HT1080 (cell line): ENCODE measurements at places on chromosomes 6 and 20.
A peak's percentile ranks its signal among the peaks of the same experiment; 100 is the strongest.

DNA sequence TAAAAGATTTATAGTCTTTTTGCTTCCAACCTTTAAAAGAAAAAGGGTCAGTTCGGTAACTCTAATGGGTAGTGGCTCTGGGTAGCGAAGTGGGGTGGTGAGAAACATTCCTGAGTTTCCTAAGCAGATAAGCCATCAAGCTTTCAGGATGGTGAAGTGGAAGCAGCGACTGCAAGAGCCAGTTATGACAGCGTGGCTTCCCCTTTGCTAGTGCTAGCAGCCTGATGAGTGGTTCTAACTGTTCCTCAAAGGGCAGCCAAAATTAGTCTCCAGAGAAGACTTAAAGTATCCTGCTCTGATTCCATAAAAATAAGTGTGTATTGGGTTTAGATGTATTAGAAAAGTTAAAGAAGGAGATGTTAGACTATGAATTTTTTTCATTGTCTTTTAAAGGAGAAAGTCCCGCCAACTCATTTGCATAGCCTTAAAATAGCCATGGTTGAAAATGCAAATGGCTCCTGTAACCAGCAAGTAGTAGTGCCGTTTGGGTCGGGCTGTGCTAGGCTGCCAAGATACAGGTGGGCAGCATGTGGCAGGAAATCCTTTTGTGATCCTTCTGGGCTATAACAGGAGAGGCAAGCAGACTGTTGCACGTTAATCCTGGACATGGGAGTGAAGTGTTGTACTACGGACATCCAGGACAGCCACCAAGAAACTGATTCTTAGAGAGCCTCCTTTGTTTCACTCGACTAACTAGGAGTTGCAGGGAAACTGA is 18.0 kb downstream of the ELOVL2 start:
- DNase-seq, result no peak

DNA sequence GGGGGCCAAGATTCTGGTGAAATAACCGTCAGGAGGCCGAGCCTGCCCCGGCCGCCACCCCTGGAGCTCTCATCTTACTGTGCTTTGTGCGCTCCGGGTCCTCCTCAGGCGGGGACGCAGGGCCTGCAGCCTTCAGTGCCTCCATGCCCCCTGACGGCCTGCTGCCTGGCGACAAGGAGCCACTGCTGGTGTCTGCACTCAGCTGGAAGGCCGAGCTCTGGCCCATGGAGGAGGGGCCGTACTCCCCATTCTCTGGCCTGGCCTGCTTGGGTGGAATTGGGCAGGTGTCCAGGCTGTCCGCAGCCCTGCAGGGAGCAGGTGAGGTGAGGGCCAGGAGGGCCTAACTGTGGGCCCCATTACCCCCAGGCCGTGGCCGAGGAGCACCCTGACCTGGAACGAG is 5.3 kb downstream of the ZNF512B start:
- DNase-seq, result no peak

GRCh38 chr6:7269816-7270215 is 43.2 kb downstream of the SSR1 start:
- DNase-seq, result no peak

- peak; percentile 93 for DNase-seq
Observed at GRCh38 chr6:18405477-18406293, 18.5 kb downstream of the RNF144B start.

- DNase-seq, result no peak
Observed at GRCh38 chr20:50328996-50329898, 138.6 kb downstream of the CEBPB start.

DNA sequence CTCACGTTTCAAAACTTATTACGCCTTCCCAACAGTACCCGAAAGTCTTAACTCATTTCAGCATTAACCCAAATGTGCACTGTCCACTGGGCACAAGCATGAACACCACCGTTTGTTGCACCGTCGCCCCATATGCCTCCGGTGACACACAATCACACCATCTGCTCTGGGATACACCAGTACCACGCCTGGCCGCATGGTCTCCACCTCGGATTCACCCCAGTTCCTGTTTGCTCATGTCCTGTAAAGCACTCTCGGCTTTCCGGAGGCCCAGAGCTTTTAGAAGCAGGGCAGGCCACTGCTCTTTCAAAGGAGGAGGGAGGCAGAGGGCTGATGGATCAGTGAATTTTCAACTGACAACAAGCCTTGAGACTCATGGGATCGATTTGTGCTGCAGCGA is 1570.0 kb upstream of the DEFB115 start:
- DNase-seq, result no peak

DNA sequence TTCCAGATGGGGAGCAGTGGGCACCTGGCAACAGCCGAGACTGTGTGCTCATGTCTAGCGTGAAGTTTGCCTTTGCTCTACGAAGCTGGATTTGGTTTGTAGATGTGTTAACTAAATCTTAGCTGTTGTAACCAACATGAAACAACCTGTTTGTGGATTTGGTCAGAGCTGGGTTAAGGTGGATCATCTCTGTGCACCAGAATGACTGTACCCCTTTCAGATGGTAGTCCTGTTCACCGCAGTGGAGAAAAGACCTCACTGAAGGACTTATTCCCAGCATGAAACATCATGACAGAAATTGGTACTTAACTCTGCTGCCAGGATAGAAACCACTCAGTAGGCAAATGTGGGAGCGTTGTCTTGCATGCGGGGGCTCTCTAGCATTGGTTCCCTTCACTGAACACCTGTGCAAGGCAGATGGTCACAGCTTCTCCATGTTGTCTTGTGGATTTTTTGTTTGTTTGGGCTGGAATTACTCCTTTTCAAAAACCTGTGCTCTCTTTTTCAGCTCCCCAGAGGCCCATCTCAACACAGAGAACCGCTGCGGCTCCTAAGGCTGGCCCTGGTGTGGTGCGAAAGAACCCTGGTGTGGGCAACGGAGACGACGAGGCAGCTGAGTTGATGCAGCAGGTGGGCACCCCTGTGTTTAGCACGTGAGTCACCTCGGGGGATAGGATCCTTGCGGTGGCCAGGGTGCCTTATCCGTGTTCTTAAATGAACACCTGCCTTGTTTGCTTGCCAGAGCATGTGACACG is 19.3 kb upstream of the EFCAB8 start:
- DNase-seq, result no peak

GRCh38 chr6:142735204-142735603 is 209.8 kb downstream of the HIVEP2 start:
- DNase-seq, result no peak

DNA sequence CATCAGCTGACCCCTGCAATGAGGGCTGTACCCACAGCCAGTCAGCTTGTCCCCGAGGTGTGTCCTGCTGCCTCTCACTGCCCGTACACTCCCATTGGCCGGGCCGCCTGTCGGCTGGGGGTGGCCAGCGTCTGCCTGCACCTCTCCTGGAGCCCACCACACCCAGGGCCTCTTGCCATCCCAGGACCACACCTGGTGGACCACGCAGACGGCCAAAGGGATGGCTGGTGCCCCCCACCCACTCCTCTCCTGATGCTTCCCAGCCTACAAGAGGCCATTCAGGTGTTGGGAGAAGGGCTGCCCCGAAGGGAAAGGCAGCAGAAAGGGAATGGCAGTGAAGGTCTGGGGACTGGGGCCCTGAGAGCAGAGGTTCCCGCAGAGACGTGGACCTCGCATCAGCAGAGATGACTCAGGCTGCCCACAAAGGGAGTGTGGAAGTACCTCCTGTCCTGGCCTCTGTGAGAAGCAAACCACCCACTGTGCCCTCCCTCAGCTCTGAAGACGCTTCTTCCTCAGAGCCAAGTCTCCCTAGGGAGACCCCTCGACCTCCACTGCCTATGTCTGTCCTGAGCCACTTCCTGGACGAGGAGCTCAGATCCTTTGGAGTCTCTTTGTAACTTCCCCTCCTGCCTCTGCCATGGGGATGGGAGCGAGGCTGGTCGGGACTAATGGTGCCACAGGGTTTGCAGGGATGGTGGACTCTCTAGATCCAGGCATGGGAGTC is 60.9 kb downstream of the PYGB start:
- DNase-seq, result peak; percentile 88

DNA sequence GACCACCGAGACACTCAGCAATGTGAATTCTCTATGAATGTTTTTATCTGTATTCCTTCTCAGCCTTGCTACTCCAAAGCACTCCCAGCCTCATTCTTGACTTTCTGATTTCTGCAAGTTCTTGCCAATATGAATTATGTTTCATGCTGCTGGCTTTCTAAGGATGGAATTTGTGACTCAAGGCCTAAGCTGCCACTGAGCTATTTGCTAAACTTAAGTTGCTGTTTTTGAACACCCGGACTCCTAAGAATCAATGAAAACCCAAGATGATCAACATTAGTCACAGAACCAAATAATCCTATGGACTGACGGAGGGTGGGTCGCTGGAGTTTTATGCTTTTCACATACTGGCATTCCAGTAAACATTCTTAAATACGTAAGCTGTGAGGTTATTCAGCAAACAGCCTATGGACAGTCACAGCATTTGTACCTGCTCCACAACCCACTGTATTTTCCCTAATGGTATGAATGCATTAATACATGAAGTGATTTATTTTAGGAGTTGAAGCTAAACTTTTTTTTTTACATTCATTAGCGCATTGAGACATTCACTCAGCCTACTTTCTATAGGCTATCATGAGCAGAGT is 8.2 kb upstream of the PXDC1 start:
- no peak for DNase-seq

GRCh38 chr20:48166082-48166835 is 381.0 kb upstream of the SULF2 start:
- DNase-seq, result no peak

- peak; percentile 5 for DNase-seq
Observed at GRCh38 chr6:722608-723007, 29.7 kb upstream of the EXOC2 start.

GRCh38 chr6:41298785-41299502 is 12.5 kb upstream of the TREM1 start:
- no peak for DNase-seq

- no peak for DNase-seq
Observed at GRCh38 chr6:2109796-2110195, 135.6 kb downstream of the GMDS start.

GRCh38 chr6:137309078-137309762 is 90.0 kb upstream of the IFNGR1 start:
- peak; percentile 84 for DNase-seq

- no peak for DNase-seq
Observed at GRCh38 chr6:105925706-105926105, 160.4 kb upstream of the PRDM1 start.

- no peak for DNase-seq
Observed at GRCh38 chr6:109265530-109265929, 116.7 kb downstream of the CD164 start.

GRCh38 chr6:107655864-107656263 is 165.9 kb downstream of the SOBP start:
- no peak for DNase-seq

- no peak for DNase-seq
Observed at GRCh38 chr20:35446356-35447078, 8.5 kb upstream of the GDF5 start.

GRCh38 chr6:87902383-87902782 is 145.3 kb upstream of the SPACA1 start:
- no peak for DNase-seq

GRCh38 chr6:10794239-10794638 is 44.1 kb downstream of the MAK start:
- DNase-seq, result no peak

DNA sequence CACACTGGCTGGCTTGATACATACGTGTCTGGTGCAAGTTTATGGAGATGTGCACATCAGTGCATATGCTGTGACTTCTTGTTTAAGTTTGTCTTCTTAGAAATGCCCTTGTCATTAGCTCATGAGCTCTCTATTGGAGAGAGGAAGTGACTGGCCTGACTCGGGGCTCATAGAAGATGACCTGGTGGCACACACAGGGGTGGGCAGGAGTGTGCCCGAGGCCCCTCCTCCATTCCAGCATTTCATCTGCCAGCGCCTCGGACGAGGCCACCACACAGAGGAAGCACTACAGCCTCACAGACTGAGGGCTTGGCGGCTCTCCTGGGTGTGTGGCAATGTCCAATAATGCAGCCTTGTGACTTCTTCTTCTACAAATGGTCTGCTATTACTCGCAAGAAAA is 109.7 kb downstream of the FAM120B start:
- no peak for DNase-seq

- DNase-seq, result no peak
Observed at GRCh38 chr6:79878142-79878748, 69.1 kb downstream of the ELOVL4 start.

GRCh38 chr20:46624946-46625345 is 26.3 kb downstream of the SLC13A3 start:
- no peak for DNase-seq

- peak; percentile 11 for DNase-seq
Observed at GRCh38 chr20:48189181-48189580, 403.9 kb upstream of the SULF2 start.

- DNase-seq, result no peak
Observed at GRCh38 chr6:91497770-91498169, 910.9 kb upstream of the MAP3K7 start.

GRCh38 chr6:51842804-51843378 is 244.5 kb downstream of the PKHD1 start:
- DNase-seq, result no peak

GRCh38 chr6:136525586-136526195 is 24.5 kb downstream of the MAP7 start:
- no peak for DNase-seq

- peak; percentile 36 for DNase-seq
Observed at GRCh38 chr6:151390851-151391470, 398 bp downstream of the ZBTB2 start.

DNA sequence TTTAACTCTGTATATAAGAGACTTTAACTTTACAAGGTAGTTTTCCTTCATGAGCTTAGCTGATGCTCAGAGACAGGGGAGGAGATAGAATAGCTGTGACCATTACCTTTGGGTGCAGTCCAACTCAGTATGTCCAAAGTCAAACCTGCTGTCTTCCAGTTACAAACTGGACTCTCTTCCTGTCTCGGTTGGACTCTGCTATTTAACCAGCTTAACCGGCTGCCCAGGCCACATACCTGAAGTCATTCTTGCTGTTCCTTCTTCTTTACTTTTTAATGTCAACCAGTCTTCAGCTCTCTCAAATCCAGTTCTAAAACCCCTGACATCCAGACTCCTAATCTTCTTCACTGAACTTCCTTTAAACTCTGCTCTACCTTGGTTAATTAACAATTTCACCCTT is 138.3 kb upstream of the TSHZ2 start:
- DNase-seq, result no peak

DNA sequence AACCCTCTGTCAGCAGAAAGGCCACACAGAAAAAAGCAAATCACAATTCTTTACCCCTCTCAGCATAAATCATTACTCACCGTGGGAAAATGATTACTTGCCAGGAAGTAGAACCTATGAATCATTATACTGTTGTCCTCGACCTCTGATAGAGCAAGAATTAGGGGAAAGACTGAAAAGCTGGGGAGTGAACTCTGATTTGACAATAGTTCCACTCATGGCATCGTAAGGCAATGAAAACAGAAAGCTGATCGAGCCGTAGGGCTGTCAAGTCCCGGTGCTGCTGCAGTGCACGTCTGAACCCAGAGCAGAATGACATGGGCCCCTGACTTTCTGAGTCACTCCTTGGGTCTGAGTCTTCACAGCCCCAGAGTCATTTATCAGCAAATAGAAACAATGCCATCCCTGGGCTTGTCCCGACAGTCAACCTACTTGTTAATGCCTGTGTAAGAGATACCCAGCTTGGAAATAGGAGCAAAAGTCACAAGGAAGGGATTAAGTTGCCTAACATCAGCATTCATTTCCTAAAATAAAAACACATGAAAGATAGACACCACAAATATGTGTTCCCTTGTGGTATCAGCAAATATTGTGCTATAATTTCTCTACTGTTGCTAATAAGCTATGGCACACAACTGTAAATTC is 224.8 kb upstream of the MARCKS start:
- peak; percentile 94 for DNase-seq
